ENCODE measurements at places on chromosomes 11 and 22.

DNA sequence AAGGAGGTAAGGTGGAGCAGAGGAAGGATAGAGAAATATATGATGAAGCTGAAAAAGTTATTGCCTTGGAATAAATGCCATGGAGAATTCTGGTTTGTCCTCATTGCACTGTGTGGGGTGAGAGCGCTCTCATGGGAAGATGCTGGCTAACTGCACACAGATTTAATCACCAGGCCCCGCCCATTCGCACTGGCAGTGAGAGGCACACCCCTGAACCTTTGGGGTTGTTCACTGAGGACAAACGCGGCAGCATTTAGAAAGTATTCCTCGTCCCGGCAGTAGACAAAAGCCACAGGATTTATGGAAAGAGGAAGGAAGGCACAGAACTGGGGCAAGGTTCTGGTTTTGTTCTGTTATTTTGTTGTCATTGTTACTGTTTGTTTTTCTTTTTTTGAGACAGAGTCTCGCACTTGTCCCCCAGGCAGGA is 70.2 kb downstream of the MED15 start:
- no peak for DNase-seq

GRCh38 chr22:39674536-39674935 is 104.0 kb downstream of the CACNA1I start:
- no peak for DNase-seq

- no peak for DNase-seq
Observed at GRCh38 chr11:103164093-103164796, 55.0 kb downstream of the DYNC2H1 start.

GRCh38 chr11:69442807-69443137 is 38.7 kb upstream of the LINC01488 start:
- DNase-seq: no peak

DNA sequence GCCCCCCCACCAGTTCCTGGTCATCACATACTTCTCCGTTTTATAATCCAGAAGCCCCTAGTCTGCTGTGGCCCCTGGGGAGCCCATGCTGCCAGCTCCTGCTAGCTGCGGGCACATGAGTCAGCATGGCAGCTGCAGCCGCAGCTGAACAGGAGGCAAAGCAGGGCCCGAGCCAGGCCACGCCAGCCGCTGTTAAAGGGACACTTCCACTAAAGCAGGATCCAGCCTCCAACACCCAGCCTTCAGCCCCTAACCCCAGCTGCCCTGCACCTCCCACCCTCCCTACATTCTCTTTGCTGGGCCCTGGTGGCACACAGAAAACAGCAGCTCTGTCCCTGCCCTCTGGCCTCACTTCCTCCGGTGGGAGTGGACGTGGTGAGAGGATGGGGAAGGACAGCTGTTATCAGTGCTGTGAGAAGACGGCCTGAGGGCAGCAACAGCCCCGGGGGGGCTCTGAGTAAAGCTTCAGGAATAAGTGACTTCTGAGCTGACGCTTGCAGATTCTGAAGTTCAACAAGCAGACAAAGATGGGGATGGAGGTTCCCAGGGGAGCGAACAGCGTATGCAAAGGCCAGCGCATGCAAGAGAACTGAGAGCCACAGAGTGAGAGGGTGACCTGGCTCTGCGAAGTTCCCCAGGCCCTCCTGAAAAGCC is 688 bp upstream of the LRRC74B start:
- DNase-seq: no peak

GRCh38 chr11:35153280-35153679 is 14.3 kb downstream of the CD44 start:
- no peak for DNase-seq
